WTC11 (cell line): ENCODE measurements at places on chromosomes 12 and 14.
A peak's percentile ranks its signal among the peaks of the same experiment; 100 is the strongest.

GRCh38 chr12:132282950-132283771, 46.2 kb downstream of the GALNT9 start:
- peak; percentile 54 for DNase-seq

DNA sequence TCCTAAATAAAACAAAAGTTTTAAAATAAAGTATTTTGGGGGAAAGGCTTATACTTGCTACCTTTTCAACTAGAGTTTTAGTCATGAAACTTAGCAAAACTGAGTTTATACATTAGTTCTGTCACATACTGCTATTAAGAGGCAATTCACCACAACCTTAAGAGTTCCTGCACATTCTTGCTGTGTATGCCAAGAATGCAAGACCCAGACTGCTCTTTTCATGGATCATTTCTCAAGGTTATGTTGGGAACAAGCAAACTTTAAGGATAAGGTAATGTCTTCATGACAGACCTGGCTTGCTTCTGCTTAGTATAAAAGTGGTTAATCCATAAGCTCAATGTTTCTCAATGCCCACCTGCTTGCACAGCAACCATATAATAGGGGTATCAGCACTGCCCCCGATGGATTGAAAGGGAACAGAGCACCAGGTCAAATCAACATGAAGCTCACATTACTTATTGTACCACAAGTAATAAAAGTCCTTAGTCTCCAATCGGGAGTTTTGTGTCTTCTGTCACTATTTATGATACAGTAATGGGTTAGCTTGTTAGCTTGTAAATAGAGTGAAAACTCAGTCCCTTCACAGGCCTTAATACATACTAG, 67.6 kb downstream of the KIF21A start:
- DNase-seq = peak; percentile 17

- no peak for DNase-seq
These were observed 10.5 kb downstream of the KLHDC2 start for GRCh38 chr14:49778421-49778820.

GRCh38 chr12:9243999-9244649, 35.9 kb upstream of the PZP start:
- DNase-seq = no peak

DNA sequence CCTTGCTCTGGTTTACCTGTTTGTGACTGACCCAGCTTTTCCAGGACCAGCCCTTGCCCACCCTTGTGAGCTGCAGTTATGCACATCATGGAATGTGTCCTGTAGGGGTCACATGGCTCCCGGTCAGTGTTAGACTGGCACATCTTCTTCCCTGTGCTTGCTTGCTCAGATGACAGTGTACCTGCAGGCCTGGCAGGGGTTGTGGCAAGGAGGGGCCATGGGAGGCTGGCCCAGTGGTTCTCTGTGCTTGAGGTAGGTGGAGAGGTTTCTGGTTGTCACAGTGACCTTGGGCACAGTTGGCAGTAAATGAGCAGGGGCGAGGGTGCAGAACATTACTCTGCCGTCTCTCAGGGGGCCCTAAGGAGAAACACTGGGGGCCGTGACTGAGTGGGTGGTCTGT, 27.6 kb upstream of the RD3L start:
- no peak for DNase-seq

- no peak for DNase-seq
These were observed 27.8 kb downstream of the PELI2 start for GRCh38 chr14:56145965-56146364.

GRCh38 chr12:3363608-3364007, 127.4 kb upstream of the PRMT8 start:
- DNase-seq = no peak

- DNase-seq = no peak
These were observed 78.1 kb upstream of the USP44 start for GRCh38 chr12:95629392-95629791.

- DNase-seq = no peak
These were observed 12.4 kb downstream of the ANKRD9 start for GRCh38 chr14:102496958-102497744.

DNA sequence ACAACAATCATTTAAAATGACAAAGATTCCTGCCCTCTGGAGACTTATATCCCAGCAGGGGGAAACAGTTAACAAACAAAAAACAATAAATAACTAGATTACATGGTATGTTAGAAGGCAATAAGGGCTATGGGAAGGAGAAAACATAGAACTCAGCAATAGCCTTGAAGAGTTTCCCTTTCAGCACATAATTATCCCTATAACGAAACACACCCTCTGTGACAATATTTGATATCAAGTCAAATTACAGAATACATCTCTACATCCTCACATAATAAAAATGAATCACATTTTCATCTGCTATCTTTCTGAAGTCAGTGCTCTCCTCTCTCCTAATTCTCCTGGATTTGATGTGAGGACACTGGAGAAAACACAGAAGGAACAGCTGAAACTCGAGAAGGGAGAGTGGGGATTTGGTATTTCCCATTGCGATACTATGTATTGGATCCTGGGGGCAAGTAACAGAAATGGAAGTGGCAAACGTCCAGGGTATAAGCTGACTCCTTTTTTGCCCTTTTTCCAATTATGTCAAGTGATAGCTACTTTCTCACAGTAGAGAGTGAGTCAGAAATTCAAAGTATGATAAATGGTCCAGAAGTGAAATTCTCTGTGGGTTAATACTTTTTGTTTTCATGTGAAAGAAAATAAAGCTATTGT, 9.7 kb upstream of the PTGER2 start:
- DNase-seq = no peak

DNA sequence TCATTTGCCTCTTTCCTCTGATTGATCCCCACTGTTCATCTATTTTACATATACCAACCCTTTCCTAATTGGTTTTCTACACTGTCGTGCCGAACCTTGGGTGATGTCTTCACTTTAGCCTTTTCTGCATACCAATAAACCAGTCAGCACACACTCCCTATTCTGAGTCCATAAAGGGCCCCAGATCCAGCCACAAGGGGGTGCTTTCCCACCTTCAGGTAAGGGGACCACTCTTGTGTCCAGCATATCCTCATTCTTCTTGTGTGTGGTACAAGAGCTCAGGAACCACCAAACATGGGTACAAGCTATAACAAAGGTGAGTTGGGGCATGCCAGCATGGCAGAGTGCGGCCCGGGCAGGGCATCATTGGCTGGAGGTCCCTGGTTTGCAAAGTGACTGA, 859.8 kb downstream of the FSCB start:
- DNase-seq = peak; percentile 54

DNA sequence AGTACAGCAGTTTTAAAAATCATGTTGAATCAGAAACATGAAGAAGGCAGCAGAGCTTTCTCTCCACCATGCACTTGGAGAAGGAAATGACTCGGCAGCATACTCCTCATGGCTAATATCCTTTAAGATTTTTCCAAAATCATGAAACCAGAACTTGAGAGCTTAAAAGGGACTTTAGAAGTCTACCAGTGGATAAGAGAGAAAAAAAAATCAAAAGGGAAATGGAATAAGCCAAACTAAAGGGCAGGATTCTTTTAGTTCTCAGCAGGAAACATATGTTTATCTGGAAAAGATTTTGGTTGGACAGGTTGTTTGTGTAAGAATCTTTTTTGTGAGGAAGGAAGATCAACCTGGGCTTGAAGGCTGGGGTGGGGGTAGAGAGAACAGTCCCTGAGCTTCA, 111.8 kb downstream of the PRKCH start:
- no peak for DNase-seq

- no peak for DNase-seq
These were observed 3.7 kb downstream of the CFAP54 start for GRCh38 chr12:96493106-96493505.

DNA sequence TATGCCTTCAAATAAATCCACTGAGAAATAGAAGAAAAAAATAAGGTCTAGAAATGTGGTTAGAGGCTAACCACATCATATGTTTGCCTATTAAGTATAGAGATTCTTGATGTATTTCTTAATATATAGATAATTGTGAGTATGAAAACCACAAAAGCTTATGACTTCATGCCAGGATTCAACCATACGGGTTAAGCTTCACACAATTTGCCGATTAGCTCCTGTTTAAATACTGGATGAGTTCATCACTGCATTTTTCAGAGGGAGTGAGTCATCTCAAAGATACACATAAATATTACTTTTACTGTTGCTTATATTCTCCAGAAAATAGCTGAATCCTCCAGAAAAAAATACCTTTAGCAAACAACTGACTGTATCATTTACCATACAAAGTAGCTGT, 79.6 kb downstream of the RPL10L start:
- DNase-seq = no peak

DNA sequence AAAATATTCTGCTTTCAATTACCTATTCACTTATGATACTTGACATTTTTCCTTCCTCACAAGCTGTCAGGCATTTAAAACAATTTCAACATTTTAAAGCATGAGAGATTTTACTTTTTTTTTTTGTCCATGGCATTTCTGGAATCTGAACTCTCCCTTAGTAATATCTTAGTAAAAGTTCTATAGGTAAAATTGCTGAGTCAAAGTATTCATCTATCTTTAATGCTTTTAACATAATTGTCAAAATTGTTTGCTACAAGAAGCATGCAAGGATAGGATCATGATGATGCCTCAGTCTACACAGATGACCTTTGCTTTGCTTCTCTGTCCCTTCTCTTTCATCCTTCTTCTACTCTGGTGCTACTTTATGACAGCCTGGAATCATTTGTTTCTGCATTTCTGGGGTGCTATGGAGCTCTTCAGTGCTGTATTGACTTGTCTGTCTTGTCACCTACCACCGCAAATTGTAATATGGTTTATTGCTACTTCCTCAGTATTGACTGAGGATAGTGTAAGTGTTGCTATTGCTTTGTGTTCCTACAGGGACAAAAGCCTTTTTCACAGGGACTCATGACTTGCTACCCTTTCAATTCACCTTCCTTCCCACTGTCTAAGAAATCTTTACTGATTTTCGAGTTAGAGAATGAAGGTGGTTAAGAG, 589.8 kb upstream of the ATP2B1 start:
- DNase-seq = no peak

GRCh38 chr12:54564768-54565167, 15.4 kb downstream of the PDE1B start:
- peak; percentile 36 for DNase-seq

DNA sequence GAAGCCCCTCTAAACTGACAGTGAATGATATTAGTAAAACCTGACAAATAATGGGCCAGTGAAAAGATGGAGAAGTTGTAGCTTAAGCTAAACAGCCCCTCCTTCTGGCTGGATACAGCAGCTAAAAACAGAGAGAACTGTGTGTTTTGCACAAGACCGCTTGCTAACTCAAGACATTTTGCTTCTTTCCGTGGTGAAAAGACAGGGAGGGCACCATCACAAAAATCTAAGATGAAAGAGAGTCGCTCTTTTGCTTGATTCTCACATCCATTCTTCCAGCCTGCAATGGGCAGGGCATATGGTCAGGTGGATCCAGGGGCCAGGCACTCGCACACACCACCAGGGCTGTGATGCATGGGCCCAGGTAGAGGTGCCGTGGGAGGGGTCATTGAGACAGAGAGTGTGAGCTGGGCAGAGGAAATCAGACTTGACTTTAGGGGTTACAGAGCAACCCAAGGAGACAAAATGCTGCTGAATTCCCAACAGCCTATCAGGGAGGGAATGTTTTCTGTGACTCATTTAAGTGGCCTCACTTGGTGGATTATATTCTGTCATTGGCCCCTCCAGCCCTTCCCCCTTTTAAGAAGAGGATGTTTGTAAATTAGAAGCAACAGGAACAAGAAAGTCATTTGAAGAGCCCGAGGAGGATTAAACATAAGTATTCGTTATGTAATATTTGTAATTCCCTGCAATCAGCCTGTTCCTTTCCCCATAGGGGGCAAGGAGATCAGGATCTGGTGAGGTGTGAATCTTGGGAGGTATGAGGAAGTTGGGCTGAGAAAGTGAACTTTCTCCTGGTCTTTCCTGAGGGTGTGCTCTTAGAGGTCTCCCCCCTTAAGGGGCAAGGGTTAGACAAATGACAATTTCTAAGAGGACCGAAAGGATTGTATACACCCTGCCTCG, 12.3 kb downstream of the EMP1 start:
- no peak for DNase-seq

GRCh38 chr14:93333631-93334103, 831 bp upstream of the BTBD7 start:
- no peak for DNase-seq

- no peak for DNase-seq
These were observed 2.9 kb upstream of the DYRK2 start for GRCh38 chr12:67645601-67646000.

DNA sequence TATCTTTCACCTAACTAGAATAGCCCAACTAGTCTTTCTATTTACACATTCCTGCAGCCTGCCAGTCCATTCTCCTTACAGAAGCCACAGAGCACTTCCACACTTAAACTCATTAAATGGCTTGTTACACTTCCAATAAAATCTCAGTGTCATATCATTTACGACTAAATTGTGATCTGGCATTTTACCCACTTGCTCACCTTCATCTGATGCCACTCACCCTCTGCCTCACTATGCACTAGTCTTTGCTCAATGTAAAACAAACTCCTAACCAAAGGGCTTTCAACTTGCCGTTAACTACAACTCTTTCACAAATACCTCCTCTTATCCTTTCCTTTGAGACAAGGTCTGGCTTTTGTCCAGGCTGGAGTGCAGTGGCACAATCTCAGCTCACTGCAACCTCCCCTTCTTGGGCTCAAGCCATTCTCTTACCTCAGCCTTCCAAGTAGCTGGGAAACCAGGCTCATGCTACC, 24.1 kb downstream of the YAF2 start:
- DNase-seq = no peak

DNA sequence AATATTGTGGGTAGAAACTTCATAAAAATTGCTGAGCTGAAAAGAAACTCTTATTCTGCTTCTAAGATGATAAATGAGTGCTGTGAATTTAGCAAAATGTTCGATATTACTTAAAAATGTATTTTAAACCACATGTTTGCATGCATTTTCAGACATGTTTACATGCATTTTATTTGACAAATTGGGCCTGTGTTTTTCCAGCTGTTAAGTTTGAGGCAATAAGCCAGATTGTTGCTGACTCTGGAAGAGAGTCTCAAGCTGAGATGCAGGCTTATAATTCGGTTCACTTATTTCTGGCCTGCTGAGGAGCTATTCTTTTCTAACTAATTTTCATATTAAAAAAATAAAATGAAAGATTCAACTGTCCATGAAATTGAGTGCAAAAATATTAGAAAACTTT, 110.1 kb downstream of the SYNE2 start:
- DNase-seq = no peak

DNA sequence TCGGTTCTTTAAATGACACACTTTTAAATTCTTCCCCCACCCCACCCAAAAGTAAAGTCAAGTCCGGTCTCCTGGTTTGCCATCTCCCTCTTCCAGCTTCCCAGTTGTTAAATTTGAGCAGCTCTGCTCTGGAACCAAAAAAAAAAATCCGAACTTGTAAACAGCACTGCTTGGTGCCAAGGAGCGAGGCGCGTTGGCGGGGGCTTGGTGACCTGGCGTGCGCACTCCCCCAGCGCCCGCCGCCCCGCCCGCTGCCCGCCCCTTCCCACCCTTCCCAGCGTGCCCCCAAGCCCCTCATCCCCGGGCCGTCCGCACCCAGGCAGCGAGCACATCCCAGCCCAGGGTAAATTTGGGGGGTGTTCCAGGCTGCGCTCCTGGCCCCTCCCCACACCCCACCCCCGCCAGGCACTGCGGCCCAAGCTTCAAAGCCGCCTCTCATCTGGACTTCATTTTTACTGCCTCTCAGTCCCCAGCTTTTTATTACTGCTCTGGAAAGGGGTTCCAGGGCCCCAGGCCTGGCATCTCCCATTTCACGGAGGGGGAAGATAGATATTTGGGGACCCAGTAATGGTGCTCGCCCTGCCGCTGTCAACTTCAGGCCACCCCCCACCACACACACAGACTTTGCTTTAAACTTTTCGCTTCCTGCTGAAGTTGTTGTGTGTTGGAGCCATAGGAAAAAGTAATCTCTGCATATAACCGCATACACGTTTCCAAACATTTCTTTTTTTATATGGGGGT, 11.7 kb upstream of the ITGB7 start:
- DNase-seq = no peak

- DNase-seq = no peak
These were observed 68.8 kb upstream of the GNPNAT1 start for GRCh38 chr14:52860209-52860608.
